Activated naive CD4-positive, alpha-beta T cell treated with anti-CD3 and anti-CD28 coated beads, Interleukin-2, amount 10 ng/mL, durations not matched to agents 5 hours and 36 hours (primary cell): ENCODE measurements at places on chromosomes 7 and 10. TPM values are rescaled to one million over a fixed set of nuclear protein-coding genes. Genes with fewer than 3 reads are reported as not detected.

Gene SPDYE2
- total RNA-seq: 0.15 TPM

Gene FAM200A
- total RNA-seq: 5.8 TPM

Gene CYP2C8
- not detected for total RNA-seq

Gene SLC18A3
- total RNA-seq: not detected

Gene ASAH2
- total RNA-seq: 1.6 TPM

Gene C10orf62
- total RNA-seq: not detected

Gene NDUFB8
- total RNA-seq: 254 TPM

Gene PALD1
- 0.24 TPM for total RNA-seq

Gene FAS
- 51.8 TPM for total RNA-seq

Gene MEST
- 1.4 TPM for total RNA-seq

Gene C10orf105
- total RNA-seq: 0.50 TPM

Gene UPK3B
- total RNA-seq: 0.75 TPM

Gene RSPH10B2
- total RNA-seq: not detected

Gene ZNF746
- total RNA-seq: 23.3 TPM

Gene INHBA
- total RNA-seq: 0.12 TPM

Gene CALY
- total RNA-seq: not detected

Gene POLR3A
- 15.4 TPM for total RNA-seq

Gene LRIT1
- not detected for total RNA-seq

Gene VAX1
- total RNA-seq: not detected

Gene POM121C
- 79.2 TPM for total RNA-seq

Gene TRAPPC14
- total RNA-seq: 52.2 TPM

Gene ZCWPW1
- 2.8 TPM for total RNA-seq

Gene HSPA12A
- total RNA-seq: not detected

Gene C7orf57
- total RNA-seq: 0.28 TPM

Gene CFAP69
- not detected for total RNA-seq

Gene ANKRD22
- 0.43 TPM for total RNA-seq

Gene LMOD2
- total RNA-seq: not detected

Gene PON1
- not detected for total RNA-seq

Gene LIPJ
- total RNA-seq: not detected

Gene PNLIPRP1
- total RNA-seq: not detected

Gene ASIC3
- 5.3 TPM for total RNA-seq

Gene ADD3
- 433 TPM for total RNA-seq

Gene ASB10
- not detected for total RNA-seq

Gene UNCX
- not detected for total RNA-seq

Gene ANKRD61
- total RNA-seq: not detected

Gene SEMA3E
- total RNA-seq: not detected

Gene ZNF518A
- total RNA-seq: 18.7 TPM

Gene GPR15LG
- total RNA-seq: not detected

Gene TMEM273
- 20.3 TPM for total RNA-seq

Gene SLIT1
- 0.25 TPM for total RNA-seq

Gene PRSS58
- total RNA-seq: not detected

Gene SUN3
- not detected for total RNA-seq

Gene HOXA9
- total RNA-seq: not detected

Gene CCDC126
- total RNA-seq: 7.3 TPM

Gene ZPBP
- total RNA-seq: not detected

Gene PHKG1
- 1.7 TPM for total RNA-seq

Gene EMX2
- not detected for total RNA-seq

Gene GNAI1
- 0.60 TPM for total RNA-seq

Gene RAMP3
- not detected for total RNA-seq

Gene HYAL4
- not detected for total RNA-seq

Gene LOXL4
- total RNA-seq: not detected

Gene MLXIPL
- total RNA-seq: not detected

Gene ASZ1
- not detected for total RNA-seq

Gene ATRNL1
- total RNA-seq: 0.38 TPM

Gene AMZ1
- 0.30 TPM for total RNA-seq

Gene DRGX
- total RNA-seq: not detected

Gene ZNF277
- 29.2 TPM for total RNA-seq
